Glutamatergic neuron (in vitro differentiated cells): ENCODE measurements at places on chromosomes 11 and 22.

- DNase-seq, result no peak
Measured at GRCh38 chr11:74100231-74100630, 70.6 kb downstream of the C2CD3 start.

- DNase-seq, result no peak
Measured at GRCh38 chr11:80838153-80838552, 1397.3 kb upstream of the TENM4 start.

- no peak for DNase-seq
Measured at GRCh38 chr11:108967571-108967970, 302.7 kb downstream of the DDX10 start.

GRCh38 chr11:35927104-35927503 is 16.8 kb upstream of the LDLRAD3 start:
- DNase-seq, result no peak

DNA sequence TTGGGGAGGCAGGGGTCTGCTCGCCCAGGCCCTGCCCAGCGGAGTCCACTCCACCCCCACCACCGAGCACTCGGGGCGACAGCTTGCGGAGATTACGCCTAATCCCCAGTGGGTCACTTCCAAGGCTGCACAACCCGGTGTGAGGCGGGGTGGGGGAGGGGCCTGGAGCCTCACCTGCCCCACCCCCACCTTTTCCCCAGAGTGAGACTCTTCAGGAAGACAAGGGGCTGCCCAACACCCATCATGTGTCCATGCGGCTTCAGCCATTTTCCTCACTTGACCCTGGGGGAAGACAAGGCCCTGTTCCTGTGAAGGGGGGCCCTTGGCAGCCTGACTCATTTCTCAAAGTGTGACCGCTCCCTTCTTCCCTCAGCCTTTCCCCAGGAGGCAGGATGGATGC is 12.5 kb downstream of the SYNGR1 start:
- DNase-seq, result peak; percentile 53

DNA sequence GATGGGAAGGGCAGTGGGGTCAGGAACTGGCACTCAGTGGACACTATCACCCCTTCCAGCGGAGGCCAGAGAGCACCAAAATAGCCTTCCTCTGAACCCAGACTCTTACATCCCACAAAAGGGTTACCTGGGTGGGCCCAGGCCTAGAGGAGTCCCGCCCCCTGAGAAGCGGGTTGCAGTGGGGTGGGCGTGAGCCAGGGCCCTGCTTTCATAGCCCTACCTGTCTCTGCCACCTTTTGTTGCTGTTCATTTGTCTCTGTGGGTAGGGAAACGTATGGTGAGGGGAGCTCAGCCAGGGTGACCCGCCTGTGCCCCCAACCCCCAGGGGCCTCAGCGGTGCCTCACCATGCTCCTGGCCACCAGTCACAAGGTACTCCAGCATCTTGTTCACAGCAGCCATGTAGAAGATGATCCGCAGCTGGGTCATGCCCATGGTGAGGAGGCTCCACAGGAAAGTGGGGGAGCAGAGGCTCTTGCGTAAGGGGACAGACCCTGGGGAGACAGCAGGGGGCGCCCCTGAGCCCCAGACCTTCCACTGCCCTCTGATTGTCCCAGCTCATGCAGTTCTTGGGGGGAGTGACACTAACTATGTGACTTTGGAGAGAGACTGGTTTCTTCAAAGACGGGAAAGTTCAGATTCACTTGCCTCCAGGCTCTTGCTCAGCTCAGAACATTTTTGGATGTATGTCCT is 24.0 kb downstream of the SLC43A1 start:
- DNase-seq, result peak; percentile 69
